CD4-positive, alpha-beta T cell treated with Interleukin-17A for 1 hour (primary cell): ENCODE measurements at places on chromosomes 1 and 21.

- DNase-seq = no peak
Measured at GRCh38 chr1:13699510-13699909, 478 bp upstream of the PRDM2 start.

GRCh38 chr1:98500324-98500723, 161.2 kb upstream of the SNX7 start:
- no peak for DNase-seq

DNA sequence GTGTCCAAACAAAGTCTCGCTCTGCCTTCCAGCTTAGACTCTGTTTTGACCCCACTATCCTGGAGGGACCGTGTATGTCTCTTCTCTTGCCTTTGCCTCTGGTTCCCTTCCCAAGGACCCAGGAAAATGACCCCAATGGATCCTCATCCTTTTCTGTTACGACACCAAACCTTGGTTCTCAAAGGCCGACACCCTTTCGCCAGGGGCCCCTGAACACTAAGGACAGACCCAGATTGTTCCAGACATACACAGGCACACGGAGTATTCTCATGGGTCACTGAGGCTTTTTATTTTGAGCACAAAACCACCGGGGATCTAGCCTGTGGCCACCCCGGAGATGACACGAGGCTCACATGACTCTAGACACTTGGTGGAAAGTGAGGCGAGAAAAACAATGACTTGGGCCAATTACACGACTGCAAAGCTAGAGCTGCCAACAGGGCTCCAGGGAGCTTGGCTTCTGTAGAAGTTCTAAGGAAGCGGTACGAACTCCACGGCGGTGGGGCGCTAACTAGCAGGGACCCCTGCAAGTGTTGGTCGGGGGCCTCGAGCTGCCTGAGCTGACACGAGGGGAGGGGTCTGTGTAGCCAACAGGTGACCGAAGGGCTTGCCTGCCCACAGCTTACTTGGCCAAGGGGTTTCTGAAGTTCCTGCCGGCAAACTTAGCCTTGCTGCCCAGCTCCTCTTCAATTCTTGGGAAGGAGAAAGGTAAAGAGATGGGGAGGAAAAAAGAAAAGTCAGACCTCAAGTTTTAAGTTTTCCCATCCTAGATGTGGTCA, 17.6 kb downstream of the ENO1 start:
- no peak for DNase-seq

GRCh38 chr1:17521946-17522612, 17.4 kb upstream of the ARHGEF10L start:
- no peak for DNase-seq

GRCh38 chr1:178174539-178174938, 80.6 kb downstream of the RASAL2 start:
- DNase-seq = no peak

GRCh38 chr1:98086156-98086555, 165.3 kb upstream of the DPYD start:
- no peak for DNase-seq
